ENCODE measurements at places on chromosomes 5 and 9.

GRCh38 chr9:120136696-120137095 is 443.3 kb downstream of the CDK5RAP2 start:
- DNase-seq, result no peak

DNA sequence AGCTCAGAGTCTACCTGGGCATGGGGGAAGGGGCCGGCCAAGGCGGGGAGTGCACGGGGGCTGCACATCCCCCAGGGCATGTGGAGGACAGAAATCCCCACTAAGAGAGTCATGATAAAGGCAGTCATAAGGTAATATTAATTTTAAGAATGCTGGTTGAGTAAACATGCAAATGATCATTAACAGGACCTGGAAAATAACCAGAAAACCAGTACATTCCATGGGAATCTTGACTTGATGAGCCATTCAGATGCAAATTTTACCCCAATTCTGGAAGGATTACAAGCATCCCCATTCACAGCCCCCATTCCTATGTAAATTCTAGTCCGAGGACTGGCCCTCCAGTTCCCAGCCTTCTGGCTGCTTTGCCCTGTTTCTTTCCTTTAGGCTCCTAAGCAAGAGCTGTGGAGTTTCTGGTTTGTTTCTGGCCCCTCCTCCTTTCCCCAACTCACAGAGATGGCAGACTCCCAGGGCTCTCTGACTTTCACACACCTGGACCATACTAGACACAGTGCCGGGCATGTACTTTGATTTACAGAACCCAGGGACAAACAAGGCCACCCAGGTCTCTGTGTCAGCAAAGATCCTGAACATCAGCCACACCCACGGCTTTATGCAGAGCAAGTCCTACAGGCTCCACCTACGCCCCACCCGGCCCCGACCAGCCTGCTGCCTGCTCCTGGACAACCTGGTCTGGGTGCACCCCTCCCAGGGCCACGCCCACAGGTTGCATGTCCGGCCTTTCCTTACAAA is 62.7 kb downstream of the SEMA4D start:
- DNase-seq, result no peak

GRCh38 chr9:99356512-99356971 is 134.5 kb downstream of the SEC61B start:
- no peak for DNase-seq

GRCh38 chr5:28313953-28314352 is 1275.6 kb upstream of the CDH9 start:
- no peak for DNase-seq

DNA sequence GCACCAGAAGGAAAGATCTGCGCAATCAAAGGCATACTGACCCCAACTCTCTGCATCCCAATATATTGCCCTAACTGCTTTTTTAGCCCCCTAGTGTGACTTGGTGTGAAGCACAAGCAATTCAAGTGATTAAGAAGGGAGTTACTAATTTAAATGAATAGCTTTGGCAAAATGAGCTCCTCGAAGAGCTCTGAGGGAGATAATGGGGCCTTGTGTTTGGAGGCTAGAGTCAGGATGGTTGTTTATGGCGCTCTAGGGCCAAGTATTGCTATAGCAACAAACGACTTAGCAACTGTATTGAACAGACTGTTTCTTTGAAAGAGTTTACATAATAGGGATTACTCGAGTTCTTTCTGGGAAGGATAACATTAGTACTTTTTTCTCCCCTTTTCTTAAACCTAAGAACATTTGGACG is 11.5 kb upstream of the C5orf58 start:
- no peak for DNase-seq

All from stimulated activated CD8-positive, alpha-beta memory T cell treated with anti-CD3 and anti-CD28 coated beads, Interleukin-7, amount 100 ng/mL, for 4 hours (primary cell).